ENCODE measurements at places on chromosomes 16 and 17.
A peak's percentile ranks its signal among the peaks of the same experiment; 100 is the strongest.

DNA sequence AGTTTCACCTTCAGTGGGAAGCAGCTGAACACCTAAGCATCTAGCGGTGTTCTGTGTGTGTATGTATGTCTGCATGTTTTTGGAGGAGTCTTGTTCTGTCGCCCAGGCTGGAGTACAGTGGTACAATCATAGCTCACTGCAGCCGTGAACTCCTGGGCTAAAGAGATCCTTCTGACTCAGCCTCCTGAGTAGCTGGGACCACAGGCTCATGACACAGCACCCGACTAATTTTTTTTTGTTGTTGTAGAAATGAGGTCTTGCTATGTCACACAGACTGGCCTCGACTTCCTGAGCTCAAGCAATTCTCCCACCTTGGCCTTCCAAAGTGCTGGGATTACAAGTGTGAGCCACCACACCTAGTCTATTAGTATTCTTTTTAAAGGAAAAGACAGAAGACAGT is 30.2 kb upstream of the FAAP100 start:
- peak; percentile 81 for DNase-seq

GRCh38 chr17:42670789-42671657 is 5.8 kb downstream of the PLEKHH3 start:
- no peak for DNase-seq

DNA sequence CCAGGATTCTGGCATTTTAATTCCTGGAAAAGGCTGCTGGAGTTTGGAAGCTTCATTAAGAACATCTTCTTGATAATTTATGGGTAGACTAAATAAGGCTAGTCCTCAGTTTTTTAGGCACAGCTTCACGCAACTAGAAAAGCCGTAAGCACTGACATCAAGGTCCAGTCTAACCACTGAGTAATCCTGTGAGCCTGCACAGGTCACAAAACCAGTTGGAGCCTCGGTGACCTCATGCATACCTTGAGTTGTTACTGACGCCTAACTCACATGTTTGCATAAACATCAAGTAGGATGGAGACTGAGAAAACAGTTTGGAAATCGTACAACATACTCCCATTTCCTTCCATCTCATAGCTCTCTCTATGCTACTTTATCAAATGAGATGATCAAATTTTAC is 63.8 kb upstream of the RCVRN start:
- no peak for DNase-seq

DNA sequence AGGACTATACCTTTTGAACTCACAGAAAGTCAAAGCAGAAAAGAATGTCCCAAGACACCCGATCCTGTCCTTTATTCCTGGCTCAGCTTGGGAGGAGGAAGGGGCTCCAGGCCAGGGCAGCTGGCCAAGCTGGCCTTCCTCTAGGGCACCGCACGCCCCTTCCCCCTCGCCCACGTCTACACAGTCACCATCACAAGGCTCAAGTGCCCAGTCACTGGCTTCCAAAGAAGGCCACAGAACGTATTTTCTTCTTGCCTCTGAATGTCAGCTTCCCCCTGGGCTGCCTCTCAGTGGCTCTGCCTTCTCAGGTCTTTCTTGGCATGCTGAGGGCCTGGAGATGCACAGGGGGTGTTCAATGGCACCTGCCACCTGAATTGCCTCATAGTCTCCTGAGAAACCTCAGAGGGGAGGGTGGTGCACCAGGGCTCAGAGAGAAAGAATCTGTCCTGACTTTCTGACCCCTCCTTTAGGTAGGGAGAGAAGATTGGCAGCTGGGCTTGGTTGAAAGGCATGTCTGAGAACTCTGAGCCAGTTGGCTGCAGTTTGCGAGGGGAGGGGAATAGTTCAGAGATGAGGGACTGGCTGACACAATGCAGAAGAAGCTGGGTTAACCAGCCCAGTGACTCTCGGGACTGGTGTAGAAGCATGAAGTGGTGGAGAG is 2.1 kb downstream of the DHRS11 start:
- no peak for DNase-seq

DNA sequence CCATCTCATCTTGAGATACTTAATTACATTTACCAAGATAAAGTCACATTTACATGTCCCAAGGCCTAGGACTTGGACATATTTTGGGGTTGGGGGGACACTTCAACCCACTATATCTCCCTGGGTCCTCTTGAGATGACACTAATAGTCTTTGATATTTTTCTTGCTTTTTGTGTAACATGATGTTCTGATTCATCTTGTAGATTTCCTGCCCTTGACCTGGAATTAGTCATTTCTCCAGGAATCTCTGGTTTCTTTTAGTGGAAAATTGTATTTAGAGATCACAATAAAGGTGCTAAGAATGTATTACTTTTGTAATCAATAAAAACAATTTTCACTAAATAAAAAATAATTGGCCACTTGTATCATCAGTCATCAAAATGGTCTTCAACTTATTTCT is 157.3 kb downstream of the VPS53 start:
- peak; percentile 46 for DNase-seq

DNA sequence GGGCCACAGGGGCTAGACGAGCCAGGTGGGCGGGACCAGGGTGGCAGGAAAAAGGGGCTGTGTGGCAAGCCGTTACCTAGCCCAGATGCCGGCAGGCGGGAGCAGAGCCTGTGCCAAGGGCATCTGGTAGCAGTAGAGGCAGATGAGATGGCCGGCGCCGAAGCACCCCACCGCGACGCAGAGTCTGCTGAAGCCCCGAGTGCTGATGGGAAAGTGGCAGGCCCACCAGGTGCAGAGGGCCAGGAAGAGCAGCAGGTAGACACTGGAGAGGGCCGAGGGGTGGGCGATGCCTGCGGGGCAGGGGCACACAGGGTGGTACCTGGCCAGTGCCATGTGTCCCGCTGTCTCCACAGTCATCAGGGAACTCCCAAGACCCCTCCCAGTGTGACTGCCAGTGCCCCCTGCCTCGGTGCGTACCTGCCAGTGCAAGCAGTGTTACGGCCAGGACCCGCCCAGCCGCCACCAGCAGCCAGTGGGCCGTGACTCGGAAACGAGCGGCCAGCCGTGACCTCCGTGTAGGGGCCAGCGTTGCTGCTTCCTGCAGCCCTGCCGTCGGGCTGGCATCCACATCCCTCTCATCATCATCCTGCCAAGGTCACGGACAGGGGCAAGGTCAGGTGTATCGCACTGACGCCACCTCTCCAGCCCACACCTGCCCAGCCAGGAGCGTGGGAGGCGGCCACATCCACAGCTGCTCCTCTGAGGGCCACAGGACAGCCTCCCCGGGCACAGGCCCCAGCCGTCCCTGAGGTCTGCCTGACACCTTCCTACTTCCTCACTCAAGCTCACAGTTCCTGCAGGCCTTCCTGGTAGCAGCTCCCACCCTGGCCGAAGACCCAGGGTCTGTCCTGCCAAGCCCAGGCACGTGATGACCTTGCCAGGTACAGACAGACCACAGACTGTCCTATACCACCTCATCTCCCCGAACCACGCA is 32.1 kb downstream of the CTU2 start:
- no peak for DNase-seq

- no peak for DNase-seq
Measured at GRCh38 chr17:58193641-58194255, 1.2 kb downstream of the EPX start.

DNA sequence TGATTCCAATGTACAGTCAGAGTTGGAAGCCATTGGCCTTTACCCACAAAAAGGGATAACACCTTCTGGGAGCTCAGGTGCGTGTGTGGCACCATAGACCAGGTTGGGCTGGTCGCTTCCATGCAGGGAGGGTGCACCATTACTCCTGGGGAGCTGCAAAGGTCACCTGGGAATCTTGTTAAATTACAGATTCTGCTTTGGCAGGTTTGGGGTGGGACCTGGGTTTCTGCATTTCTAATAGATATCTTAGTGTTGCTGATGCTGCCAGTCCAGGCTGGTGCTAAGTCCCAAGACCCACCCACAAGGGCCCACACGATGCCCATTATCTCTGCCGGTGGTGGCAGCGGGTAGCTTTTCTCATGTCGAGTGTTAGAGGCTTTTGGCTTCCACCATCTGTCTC is 148.3 kb upstream of the CACNG5 start:
- DNase-seq = no peak

- peak; percentile 50 for DNase-seq
Measured at GRCh38 chr17:49468811-49469385, 26.2 kb upstream of the NGFR start.

- no peak for DNase-seq
Measured at GRCh38 chr17:14366199-14366598, 65.3 kb downstream of the HS3ST3B1 start.

GRCh38 chr16:1300664-1301476 is 8.6 kb upstream of the UBE2I start:
- peak; percentile 50 for DNase-seq

DNA sequence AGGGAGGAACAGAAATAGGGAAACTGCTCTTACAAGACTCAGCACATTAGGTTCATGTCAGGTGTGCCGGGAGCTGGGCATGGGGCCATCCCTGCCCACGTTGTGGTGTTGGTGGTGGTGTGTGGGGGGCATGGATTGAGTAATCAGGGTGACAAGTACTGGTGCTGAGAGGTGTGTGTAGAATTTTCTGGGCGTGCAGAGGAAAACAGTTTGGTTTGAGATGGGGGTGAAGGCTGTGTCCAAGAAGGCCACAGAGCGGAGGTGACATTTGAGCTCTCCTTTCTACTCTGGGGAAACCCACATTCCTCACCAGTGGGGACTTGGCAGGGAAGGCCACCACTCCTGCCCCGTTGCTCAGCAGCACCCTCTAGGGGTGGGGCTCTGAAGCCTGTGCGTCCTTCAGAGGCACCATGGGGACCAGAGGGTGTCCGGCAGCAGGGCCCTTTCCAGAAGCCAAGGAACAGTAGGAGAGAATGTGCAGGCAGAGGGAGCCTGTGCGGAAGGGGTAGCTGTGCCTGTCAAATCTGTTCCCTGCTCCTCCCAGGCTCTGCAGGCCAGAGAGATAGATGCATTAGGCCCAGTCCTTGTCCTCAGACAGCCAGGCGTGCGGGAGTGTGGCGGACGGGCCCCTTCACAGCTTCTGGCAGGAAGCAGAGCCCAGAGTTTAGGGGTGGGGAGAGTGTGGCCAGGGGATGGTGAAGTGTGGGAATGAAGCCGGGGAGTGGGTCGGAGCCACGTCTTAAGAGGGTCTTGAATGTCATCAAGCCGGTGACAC is 48.7 kb upstream of the GSE1 start:
- DNase-seq = no peak

DNA sequence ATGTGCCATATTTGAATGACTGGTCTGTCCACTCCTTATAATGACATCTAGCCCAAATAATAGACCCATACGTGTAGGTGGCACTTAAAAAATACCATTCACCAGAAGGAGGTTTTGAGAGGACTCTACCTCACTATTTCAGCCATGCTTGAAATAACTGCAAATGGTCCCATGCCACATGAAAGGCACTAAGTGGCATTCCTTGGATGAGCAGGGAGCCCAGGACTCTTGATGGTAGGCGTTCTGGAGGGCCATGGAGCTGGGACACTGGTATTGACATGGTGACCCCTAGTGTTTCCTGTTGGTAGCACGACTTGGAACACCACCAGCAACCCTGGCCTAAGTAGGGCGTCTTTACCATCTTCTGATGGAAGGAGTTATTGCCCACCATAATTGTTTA is 148.7 kb upstream of the ZFHX3 start:
- DNase-seq = peak; percentile 86

DNA sequence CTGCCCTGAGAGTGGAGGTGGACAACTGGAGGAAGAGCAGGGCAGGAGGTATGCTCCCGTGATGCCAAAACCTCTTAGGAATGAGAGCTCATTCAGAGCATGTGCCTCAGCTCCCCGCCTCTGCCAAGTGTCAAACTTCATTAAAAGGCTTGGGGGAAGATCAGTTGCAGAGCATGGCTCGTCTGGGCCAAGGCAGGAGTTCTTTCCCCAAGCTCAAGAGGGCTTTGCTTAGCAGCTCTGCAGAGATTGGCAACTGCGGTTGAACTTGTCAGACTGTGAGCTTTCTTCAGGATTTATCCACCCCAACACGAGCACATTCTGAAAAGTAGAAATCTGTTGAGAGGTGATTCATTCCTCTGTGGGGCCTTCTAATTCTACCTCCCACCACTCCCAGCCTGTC is 248.1 kb downstream of the HS3ST3A1 start:
- peak; percentile 21 for DNase-seq

GRCh38 chr17:67272312-67273047 is 27.5 kb upstream of the HELZ start:
- no peak for DNase-seq

- no peak for DNase-seq
Measured at GRCh38 chr17:1229900-1230501, 40.2 kb upstream of the BHLHA9 start.

GRCh38 chr17:21014498-21014897 is 28.3 kb downstream of the USP22 start:
- DNase-seq = no peak

DNA sequence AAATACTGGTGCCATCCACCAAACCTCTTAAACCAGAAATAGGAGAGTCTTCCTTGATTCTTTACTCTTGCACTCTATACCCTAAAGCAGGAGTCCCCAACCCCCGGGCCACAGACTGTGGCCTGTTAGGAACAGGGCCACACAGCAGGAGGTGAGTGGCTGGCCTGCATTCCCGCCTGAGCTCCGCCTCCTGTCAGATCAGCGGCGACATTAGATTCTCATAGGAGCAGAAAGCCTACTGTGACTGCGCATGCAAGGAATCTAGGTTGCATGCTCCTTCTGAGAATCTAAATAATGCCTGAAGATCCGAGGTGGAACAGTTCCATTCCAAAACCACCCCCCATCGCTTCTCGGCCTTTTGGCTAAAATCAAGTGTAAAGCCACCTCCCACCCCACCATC is 30.3 kb upstream of the SRCIN1 start:
- DNase-seq = no peak

DNA sequence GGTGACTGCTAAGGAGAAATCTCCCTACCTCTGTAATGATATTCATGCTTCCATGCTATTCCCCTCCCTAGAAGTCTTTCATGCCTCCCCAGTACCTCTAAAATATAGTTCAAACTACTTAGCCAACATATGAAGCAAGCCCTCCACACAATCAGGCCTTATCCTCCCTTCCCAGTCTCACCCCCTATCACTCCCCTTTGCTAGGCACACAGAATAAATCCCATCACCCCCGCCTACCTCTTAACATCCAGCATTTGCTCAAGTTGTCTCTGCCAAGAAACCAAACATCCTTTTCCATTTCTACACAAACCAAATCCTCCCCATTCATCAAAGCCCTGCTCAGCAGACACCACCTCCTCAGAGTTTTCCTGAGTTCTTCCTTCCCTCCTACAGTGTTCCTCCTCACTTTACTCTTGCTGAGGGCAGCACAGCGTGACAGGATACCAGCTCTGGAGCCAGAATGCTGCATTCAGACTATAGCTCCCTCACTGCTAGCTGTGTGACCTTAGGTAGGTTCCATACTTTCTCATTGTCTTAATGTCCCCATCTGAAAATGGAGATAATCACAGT is 7.0 kb downstream of the TOM1L2 start:
- DNase-seq = no peak

- no peak for DNase-seq
Measured at GRCh38 chr17:81193470-81194224, 27.6 kb upstream of the AATK start.

- DNase-seq = peak; percentile 78
Measured at GRCh38 chr17:412211-413015, 59.8 kb upstream of the RPH3AL start.

Data from cardiac fibroblast (primary cell).